NCI-H1417 (cell line): ENCODE measurements at places on chromosomes 6 and 20.

DNA sequence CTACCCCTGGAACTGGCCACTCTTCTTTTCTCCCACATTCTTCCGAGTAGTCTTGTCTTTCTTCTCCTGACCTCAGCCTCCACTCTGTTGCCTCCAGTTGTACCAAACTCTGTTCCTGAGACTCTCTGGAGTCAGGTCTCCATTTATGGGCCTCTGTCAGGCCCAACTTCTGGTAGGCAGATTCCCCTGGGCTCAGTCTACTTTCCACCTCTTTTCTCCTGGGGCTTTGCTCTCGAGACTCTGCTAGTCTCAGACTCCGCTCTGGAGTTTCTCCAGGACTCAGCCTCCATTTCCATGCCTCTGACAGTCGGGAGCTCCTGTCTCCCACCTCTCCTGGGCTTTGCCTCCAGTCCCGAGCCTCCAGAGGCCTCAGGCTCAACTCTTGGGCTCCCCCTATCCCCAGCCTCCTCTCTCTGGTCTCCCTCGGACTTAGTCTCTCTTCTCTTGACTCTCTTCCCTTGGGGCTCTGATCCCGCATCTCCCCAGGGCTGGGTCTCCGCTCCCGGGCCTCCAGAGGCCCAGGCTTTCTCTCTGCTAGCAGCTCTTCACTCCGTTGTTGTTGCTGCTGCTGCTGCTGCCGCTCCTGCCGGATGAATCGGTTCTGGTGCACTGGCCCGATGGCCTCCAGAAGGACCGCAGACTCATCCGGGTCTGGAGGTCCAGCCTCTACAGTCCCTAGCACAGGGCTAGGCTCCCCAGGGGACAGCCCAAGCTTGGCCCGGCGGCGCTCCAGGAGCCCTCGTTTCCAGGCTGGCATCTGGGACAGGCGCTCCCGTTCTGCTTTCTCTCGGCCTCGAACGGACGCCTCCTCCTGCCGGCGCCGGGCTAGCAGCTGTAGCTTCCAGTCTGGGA, 1.1 kb downstream of the PPP1R18 start:
- DNase-seq, result no peak

DNA sequence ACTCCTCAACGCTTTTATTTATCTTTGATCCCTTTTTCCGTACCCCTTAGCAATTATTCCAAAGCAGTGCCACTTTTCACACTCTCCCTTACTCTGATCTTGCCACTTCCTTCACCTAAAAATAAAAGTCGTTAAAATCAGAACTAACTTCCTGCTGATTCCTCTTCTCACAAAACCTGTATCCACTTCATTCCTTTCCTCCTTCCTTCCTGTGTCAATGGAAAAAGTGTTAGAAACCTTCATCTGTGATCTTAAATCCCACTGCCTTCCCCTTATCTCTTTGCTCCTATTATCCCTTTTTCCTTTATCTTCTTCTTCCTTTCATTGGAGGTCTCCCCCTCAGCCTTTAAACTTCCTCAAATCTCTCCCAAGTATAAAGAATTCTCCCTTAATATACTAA, 49.2 kb downstream of the GOPC start:
- DNase-seq, result no peak

DNA sequence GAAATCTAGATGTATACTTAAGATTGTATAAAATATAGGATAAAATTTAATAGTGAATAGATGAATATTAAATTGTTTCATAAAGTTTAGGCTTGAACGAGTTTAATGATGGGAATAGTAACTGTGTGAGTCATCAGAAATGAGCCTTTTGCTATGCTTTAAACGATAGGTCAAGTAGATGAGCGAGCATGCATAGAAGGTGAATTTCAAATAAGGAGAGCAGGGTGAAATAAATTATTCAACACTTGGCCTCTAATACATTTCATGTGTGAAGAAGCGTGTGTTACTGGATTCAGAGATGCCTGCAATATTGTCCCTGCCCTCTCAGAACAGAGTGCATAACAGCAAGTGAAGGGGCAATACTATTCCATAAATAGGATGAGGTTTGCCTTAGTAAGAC, 74.4 kb upstream of the EYA4 start:
- no peak for DNase-seq

DNA sequence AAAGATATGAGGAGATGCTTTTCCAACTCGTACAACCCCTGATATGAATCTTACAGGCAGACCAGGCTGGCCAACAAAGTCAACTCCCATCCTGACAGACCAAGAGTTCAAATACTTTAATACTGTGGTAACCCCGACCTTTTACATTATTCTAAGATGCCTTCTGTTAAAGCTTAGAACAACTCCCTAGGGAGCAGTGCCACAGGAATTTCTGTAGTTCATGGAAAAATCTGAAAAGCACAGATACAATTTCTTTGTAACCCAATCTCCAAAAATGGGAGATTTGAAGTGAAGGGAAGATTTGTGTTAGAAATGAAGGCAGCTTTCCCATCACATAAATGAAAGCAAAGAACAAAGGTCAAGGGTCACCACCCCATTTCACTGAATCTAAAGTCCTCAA, 151.3 kb upstream of the BEND6 start:
- no peak for DNase-seq

- peak; percentile 83 for DNase-seq
Measured at GRCh38 chr6:56515081-56515905, 127.4 kb downstream of the DST start.

DNA sequence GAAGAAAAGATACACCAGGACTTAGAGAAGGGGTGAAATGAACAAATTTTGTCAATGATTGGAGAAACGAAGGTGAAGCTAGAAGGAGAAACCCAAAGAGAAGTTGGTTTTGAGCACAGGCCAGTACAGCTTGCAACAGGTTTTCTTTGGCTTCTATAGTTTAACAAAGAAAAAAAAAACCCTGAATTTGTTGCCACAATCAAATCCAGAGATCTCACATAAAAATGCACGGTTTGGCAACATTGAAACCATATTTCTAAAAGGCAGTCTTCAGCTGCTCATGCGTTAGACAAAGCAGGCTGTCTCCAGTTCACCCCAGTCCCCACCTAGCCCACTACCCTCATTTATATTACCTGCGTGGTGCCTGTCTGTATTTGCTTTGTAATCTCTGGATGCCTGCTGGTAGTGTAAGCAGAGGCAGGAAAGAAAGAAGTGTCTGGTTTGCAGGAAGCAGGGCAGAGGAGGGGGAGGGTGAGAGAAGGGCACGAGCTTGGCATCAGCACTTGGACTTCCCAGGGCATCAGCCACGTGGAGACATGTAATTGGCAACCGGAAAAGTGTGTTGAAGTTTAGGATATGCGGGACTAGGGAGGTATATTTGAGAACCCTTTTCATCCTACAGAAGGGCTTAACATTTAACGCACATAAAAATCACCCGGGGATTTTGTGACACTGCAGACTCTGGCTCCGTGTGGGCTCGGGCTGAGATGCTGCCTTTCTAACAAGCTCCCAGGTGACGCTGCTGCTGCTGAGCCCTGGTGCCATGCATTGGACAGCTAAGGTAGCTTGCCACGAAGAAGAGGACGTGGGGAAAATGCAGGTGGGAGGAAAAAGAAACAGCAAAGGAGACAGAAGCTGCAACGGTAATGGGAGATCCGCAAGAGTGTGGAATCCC, 14.4 kb downstream of the PFDN4 start:
- DNase-seq, result peak; percentile 91

- DNase-seq, result peak; percentile 84
Measured at GRCh38 chr20:45341939-45342854, 6.0 kb downstream of the SDC4 start.

GRCh38 chr6:108774555-108774954, 73.7 kb upstream of the ARMC2 start:
- DNase-seq, result no peak

DNA sequence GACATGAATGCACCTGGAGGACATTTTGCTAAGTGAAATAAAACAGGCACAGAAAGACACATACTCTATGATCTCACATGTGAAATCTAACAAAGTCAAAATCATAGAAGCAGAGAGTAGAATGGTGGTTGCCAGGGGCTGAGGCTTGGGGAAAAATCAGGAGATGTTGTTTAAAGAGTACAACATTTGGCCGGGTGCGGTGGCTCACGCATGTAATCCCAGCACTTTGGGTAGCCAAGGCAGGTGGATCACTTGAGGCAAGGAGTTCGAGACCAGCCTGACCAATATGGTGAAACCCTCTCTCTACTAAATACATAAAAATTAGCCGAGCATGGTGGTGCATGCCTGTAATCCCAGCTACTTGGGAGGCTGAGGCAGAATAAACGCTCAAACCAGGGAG, 26.0 kb upstream of the LOC128125822 start:
- DNase-seq, result no peak

DNA sequence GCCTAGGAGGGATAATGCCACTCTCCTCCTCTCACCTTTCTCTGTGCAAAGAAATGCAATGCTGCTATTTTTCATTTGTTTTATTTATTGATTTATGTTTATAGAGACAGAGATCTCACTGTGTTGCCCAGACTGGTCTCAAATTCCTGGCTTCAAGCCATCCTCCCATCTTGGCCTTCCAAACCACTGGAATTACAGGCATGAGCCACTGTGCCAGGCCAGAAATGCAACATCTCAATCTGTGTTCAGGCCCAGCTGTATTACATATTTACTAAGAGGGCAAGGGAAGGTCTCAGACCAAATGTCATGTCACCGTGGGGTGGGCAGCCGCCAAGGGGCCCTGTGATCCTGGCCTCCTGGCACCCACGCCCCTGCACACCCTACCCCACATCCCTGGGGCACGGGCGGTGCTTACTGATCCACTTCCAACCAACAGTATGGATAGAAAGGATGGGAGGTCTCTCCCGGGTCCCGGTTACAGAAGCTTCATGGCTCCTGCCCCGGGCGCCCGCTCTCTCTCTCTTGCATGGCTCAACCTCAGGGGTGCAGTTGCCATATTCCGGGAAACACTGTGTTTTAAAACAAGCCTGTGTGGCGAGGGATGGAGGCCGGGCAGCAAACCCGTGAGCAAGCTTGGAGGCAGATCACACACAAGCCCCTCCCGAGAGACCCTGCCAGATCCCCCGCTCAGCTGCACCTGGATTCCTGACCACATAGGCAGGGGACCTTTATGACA, 111.8 kb downstream of the AGPAT4 start:
- DNase-seq, result no peak

- no peak for DNase-seq
Measured at GRCh38 chr6:131804131-131804530, 3.7 kb upstream of the ENPP1 start.
